Sigmoid colon (tissue), 7 donors: ENCODE measurements at places on chromosomes 2 and 18.

GRCh38 chr2:188978291-188979081, 4.3 kb downstream of the COL3A1 start:
- no peak for DNase-seq

GRCh38 chr2:151051574-151052220, 210.0 kb downstream of the RBM43 start:
- DNase-seq: no peak

DNA sequence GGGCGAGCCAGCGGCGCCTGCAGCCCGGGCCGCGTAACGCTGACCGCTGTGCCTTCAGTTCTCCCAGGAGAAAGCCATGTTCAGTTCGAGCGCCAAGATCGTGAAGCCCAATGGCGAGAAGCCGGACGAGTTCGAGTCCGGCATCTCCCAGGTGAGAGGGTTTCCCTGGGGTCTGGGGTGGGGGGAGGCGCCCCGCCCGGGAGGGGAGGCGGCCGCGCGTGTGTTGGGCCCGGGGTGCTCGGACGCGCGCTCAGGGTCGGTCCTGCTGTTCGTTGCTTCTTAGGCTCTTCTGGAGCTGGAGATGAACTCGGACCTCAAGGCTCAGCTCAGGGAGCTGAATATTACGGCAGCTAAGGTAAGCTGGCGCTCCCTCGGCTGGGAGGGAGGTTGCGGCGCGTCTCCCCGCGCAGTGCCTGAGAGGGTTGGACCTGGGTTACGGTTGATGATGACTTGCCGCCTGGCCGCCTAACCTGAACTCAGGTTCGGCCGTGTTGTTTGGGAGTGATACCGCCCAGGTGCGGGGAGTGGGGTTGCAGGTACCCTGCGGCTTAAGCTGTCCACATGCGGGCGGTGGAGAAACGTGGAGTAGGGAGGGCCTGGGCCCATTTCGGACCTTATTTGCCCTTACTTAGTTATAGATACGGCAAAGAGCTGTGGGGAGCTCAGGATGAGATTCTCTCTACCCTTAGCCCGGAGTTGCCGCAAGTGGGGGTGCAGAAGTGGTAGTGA, 638 bp downstream of the RPS7 start:
- no peak for DNase-seq

DNA sequence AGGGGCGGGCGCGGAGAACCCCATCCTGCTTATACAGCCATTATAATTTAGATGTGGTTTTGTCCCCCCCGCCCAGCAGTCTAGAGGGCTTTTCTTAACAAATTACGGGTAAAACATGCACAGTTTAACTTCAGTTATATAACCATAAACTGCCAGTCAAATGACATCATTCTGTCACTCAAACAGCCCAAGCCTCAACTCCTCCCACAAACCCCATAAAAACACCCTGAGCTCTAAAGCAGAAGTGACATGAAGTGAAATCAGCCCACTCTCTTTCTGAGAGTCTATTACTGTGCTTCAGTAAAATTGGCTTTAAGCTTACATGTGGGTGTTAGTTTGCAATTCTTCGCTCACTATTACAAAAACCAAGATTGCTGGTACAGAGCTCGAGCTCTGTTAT, 705.1 kb upstream of the GCFC2 start:
- no peak for DNase-seq

- no peak for DNase-seq
Measured at GRCh38 chr2:215028231-215028630, 110.2 kb downstream of the ABCA12 start.

- peak; percentile 78 for DNase-seq
Measured at GRCh38 chr2:47034973-47035609, 119.5 kb upstream of the MCFD2 start.

DNA sequence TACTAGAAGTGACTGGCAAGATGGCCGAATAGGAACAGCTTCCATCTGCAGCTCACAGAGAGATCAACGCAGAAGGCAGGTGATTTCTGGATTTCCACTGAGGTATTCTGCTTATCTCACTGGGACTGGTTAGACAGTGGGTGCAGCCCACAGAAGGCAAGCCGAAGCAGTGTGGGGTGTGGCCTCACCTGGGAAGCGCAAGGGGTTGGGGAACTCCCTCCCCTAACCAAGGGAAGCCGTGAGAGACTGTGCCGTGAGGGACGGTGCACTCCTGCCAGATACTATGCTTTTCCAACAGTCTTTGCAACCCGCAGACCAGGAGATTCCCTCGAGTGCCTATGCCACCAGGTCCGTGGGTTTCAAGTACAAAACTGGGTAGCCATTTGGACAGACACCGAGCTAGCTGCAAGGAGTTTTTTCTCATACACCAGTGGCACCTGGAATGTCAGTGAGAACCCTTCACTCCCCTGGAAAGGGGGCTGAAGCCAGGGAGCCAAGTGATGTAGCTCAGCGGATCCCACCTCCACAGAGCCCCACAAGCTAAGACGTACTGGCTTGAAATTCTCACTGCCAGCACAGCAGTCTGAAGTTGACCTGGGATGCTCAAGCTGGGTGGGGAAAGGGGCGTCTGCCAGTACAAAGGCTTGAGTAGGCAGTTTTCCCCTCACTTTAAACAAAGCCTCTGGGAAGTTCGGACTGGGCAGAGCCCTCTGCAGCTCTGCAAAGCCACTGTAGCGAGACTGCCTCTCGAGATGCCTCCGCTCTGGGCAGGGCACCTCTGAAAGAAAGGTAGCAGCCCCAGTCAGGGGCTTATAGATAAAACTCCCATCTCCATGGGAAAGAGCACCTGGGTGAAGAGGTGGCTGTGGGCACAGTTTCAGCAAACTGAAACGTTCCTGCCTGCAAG, 40.1 kb downstream of the PLEK start:
- no peak for DNase-seq

- DNase-seq: no peak
Measured at GRCh38 chr2:237051861-237052260, 33.8 kb upstream of the COPS8 start.

DNA sequence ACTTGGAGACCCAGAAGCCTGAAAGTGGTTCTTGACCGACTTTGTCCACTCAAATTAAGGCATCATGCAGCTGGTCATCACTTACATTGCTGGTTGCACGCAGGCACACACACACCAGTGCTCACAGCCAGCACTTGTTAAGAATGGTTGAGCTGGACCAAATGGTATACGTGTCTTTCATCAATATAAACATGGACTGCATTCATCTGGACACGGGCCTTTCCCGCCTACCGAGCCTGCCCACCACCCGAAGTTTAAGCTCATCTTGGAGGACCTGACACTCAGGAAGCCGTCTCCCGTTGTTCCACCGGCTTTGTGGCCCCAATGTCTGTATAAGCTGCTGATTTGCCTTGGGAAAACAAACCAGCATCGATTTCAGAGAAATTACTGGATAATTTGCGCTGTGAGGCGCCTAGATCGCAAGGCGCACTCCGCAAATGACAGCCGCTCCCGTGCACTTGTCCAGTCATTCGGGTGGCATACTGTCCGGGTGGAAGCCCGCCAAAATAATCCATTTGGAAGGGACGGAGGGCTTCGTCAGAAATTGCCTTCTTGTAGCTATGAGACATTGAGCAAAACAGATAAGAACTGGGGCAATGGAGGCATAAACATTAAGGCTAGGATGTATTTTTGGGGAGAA, 40.1 kb upstream of the AKAIN1 start:
- DNase-seq: peak; percentile 63

GRCh38 chr2:168568476-168569267, 112.6 kb downstream of the CERS6 start:
- no peak for DNase-seq

- DNase-seq: no peak
Measured at GRCh38 chr2:124919296-124919695, 894.2 kb downstream of the CNTNAP5 start.

GRCh38 chr18:62716619-62717168, 1.4 kb downstream of the PHLPP1 start:
- peak; percentile 73 for DNase-seq

DNA sequence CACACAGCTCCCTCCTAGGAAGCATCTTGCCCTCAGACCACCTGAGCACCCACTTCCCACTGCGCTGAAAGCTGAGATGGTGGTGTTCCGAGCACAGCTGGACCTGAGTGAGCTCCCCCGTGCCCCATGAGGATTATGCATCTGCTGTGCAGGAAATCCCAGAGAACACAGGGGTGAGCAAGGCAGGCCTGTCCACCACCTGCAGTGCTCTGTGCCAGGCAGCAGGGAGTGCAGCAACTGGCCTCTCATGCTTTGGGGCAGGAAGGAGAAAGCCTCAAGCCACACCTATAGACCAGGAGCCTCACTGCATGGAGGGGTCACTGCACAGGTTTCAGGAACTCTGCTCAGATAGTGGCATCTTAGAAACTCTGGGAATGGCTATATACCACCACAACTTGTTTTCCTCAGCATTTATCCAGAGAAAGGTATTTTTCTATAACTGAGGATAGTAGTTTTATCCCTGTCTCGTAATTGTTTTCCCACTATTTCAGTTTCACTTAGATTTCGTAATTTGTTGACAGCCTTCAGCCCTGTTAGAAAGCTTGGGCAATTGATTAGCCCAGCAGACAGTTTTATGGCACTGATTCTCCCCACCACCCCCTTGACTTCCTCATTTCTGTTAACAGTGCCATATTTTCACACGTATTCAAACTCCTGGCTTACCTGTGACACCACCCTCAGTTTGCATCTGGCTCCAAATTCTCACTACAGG, 144.3 kb upstream of the DAPL1 start:
- DNase-seq: no peak

DNA sequence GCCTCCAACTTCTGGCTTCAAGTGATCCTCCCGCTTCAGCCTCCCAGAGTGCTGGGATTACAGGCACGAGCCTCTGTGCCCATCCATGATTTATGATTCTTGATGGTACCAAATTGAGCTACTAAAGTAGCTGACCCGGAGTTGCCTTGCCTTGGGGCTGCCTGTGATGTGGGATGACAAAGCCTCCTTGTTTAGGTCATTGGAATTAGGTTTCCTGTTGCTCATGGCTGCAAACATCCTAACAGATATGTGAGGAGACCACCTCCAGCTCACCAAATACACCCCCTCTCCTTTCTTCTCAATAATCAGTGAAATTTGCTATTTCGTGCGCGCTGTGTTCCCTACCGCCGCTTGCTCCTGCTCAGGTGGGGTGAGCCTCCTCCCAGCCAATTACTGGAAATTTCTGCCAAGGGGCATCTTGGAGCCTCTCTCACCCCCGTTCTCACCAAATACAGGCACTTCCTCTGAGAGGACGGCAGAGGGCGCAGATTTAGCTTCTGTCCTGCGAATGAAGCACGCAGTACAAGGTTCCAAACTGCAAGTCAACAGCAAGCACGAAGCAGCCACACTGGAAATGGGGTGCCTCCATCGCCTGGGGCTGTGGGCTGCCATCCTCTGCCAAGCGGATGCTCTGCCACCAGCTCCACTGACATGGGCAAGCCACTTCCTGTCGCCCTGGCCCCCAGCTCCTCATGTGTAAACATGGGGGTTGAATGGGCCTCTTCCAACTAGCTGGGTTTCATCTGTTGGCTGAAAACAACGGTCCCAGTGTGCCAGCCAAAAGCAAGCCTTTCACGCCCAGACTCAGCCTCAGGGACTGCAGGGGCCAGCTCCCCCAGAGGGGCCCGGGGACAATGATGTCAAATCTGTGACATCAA, 71.7 kb downstream of the NCAPH start:
- peak; percentile 82 for DNase-seq

DNA sequence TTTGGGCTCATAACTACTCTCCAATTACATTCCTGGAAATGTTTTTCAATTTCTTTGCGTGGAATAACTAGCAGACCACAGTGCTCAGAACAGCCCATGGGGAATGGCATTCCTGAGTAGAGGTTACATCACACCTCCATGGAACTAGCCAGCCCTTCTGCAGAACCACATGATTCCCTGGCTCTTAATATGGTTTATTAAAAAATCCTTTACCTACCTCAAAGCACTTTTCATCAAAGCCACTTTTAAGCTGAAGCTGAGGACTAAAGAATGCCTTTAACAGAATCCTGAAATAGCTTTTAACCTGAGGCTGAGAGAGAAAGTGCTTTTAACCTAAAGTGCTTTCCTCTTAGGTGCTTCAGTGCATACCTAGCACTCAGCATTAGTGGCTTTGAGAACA, 376.3 kb downstream of the ARHGAP15 start:
- DNase-seq: no peak

DNA sequence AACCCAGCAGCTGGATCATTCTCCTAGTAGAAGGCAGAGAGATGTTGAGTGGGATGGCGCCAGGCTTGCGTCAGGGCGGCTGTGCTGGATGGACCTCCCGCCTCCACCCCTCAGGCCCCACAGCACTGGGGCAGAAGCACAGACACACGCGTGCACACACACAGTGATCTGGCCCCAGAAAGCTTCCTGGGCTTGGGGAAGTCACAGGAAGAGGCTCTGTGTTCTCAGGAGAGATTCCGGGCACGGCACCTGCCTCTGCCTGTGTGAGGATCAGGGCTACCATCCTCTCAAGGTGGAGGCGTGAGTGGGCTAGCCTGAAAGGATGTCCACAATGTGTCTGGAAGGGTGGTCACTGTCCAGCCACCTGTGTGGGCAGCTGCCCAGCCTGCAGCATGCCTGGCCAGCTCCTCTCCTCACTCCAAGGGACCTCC, 229.8 kb upstream of the HS6ST1 start:
- peak; percentile 46 for DNase-seq

- no peak for DNase-seq
Measured at GRCh38 chr2:200276472-200276871, 30.0 kb upstream of the SPATS2L start.

DNA sequence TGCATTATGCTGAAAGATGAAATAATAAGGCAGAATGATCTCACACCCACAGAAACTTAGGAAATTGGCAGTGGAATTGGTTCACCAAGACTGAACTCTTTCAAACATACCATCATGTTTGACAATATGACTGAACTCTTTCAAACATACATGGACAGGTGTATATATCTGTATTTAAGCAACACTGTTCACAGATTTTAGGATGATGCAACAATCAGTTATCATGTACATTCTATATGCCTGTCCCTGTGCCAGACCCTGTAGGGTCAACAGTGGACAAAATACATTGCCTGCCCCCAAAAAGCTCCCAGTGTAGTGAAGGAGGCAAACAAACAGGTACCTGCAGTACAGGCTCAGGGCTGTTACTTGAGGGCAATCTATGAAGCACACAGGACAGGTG, 2.9 kb upstream of the REV1 start:
- DNase-seq: no peak

DNA sequence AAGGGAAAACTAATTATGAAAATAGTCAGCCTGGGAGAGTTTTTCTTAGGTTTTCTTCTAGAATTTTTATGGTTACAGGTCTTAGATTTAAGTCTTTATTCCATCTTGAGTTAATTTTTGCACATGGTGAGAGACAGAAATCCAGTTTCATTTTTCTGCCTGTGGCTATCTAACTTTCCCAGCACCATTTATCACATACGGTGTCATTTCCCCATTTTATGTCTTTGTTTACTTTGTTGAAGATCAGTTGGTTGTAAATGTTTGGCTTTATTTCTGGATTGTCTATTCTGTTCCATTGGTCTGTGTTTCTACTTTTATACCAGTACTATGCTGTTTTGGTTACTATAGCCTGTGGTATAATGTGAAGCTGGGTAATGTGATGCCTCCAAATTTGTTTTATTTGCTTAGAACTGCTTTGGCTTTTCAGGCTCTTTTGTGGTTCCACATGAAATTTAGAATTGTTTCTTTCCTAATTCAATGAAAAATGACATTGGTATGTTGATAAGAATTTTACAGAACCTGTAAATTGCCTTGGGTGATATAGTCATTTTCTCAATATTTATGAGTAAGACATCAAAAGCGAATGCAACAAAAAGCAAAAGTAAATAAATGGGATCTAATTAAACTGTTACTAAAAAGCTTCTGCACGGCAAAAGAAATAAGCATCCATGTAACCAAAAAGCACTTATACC, 146.1 kb upstream of the NOL4 start:
- no peak for DNase-seq
